Gastrocnemius medialis (tissue), 4 donors: ENCODE measurements at places on chromosomes 5 and 9. TPM values are rescaled to one million over a fixed set of nuclear protein-coding genes. Genes with fewer than 3 reads are reported as not detected.

GRCh38 chr9:112360047-112360804, 19.7 kb upstream of the HSDL2 start:
- H3K36me3 ChIP-seq = no peaks in the 10 kb centered on the region
- no peaks in the 10 kb centered on the region for H3K27me3 ChIP-seq
- no peak for DNase-seq

Gene QRFP
- total RNA-seq = not detected

Gene TTC16
- not detected for total RNA-seq

DNA sequence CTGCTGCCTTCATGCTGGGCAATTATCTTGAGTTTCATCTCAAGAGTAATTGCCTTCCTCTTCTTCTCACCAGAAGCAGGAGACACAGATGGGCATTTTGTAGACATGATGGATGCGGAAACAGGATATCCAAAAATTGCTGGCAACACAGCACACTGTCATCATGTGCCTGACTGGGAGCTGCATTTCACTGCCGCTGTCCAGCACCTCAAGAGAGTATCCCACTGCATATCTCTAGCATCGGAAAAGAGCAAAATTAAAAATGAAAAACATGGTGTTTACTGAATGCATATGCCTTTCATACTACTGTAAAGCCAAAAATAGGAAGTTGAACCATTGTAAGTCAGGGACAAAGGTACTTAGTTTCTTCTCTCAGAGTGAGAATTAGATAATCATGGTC, 210.7 kb downstream of the MAN2A1 start:
- no peaks in the 10 kb centered on the region for H3K4me1 ChIP-seq
- H3K27me3 ChIP-seq = no peaks in the 10 kb centered on the region
- no peak for DNase-seq
- no peak overlapping the region for H3K27ac ChIP-seq
- no peak overlapping the region for H3K4me3 ChIP-seq

Gene MLANA
- not detected for total RNA-seq

- no peaks in the 10 kb centered on the region for H3K4me1 ChIP-seq
- H3K27me3 ChIP-seq = peaks cover 12% of the 10 kb centered on the region
- no peaks in the 10 kb centered on the region for H3K36me3 ChIP-seq
These were observed 15.3 kb downstream of the MYMK start for GRCh38 chr9:133509179-133510083.

- H3K4me1 ChIP-seq = peaks cover 9% of the 10 kb centered on the region
- no peak for DNase-seq
- H3K4me3 ChIP-seq = no peak overlapping the region
- no peaks in the 10 kb centered on the region for H3K27me3 ChIP-seq
These were observed 31.1 kb upstream of the FRMD3 start for GRCh38 chr9:83569326-83569725.

GRCh38 chr9:83574482-83574881, 36.3 kb upstream of the FRMD3 start:
- H3K36me3 ChIP-seq = no peaks in the 10 kb centered on the region
- no peak for DNase-seq
- H3K27ac ChIP-seq = no peak overlapping the region
- no peak overlapping the region for H3K4me3 ChIP-seq
- peaks cover 26% of the 10 kb centered on the region for H3K4me1 ChIP-seq

DNA sequence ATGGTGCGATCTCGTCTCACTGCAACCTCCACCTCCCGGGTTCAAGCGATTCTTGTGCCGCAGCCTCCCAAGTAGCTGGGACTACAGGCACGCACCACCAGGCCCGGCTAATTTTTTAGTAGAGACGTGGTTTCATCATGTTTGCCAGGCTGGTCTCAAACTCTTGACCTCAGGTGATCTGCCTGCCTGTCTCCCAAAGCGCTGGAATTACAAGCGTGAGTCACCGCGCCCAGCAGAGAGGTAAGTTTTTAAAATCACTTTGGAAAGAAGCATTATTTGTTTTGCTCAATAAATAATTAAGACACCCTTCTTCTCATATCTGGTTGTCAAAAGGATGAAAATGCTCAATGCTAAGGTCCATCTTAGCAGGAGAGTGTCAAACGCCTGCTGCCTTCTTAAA, 48.5 kb upstream of the STXBP1 start:
- H3K27me3 ChIP-seq = no peaks in the 10 kb centered on the region
- peak overlapping the region; percentile 75 for H3K27ac ChIP-seq
- H3K4me1 ChIP-seq = peaks cover 45% of the 10 kb centered on the region

DNA sequence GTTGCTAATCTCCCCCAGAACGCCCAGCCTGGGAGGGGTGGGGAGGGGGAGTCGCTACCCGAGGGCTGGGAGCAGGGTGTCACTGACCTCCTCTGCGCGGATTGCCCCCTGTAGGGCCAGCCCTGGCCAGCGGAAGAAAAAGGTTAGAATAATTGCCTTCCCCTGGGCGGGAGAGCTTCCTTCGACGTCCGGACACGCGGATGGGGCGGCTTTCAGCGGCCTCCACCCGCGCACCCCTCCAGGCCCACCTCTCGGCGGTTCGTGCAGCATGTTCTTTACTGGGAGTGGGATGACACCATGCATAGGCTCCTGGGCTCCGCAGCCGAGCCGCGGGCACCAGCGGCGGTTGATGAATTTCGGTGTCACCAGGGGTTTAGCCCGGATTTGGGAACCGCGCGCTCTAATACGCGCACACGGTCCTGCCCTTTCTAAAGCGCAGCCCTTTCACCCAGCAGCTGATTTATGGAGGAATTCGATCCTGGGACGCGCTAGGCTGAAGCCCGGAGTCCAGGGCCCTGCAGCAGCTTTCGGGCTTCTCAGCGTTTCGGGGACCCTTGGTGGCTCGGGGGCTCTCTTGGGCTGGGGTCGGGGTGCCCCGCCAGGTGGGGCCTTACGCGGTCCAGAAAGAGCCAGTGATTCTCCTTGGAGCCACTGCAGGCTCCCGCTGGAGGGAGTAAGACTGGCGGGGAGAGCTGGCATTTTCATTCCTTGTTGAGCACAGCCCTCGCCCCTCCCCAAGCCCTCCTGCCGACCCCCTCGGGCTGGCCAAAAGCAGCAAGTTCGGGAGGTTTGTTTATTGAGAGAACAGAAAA, 10.1 kb downstream of the LMX1B start:
- peaks cover 67% of the 10 kb centered on the region for H3K27me3 ChIP-seq
- peaks cover 7% of the 10 kb centered on the region for H3K4me1 ChIP-seq
- no peaks in the 10 kb centered on the region for H3K36me3 ChIP-seq
- DNase-seq = no peak

- no peak overlapping the region for H3K4me3 ChIP-seq
- H3K4me1 ChIP-seq = peaks cover 28% of the 10 kb centered on the region
- no peaks in the 10 kb centered on the region for H3K36me3 ChIP-seq
- no peaks in the 10 kb centered on the region for H3K27me3 ChIP-seq
These were observed 638.9 kb downstream of the RAB3C start for GRCh38 chr5:59221769-59222168.

DNA sequence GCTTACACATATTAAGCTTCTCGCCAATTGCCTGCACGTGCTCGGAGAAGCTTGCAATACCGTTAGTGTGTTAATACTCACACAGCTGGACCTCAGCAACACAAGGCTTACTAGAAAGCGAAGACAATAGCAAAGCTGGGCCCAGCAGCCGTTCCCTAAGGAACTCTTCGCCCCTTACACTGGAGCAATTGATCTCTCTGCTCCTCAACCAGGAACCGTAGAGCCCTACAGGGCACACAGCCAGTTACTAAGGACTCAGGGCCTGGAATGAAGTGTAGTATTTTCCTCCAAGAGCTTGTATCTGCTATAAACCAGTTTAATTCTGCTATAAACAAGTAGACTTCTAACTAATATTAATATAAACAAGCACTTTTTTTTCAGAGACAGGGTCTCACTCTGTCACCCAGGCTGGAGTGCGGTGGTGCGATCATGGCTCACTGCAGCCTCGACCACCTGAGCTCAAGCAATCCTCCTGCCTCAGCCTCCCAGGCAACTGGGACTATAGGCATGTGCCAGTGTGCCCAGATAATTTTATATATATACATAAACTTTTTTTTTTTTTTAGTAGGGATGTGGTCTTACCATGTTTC, 67.0 kb upstream of the SIMC1 start:
- no peak overlapping the region for H3K4me3 ChIP-seq
- DNase-seq = no peak
- H3K4me1 ChIP-seq = no peaks in the 10 kb centered on the region
- no peak overlapping the region for H3K27ac ChIP-seq
- no peaks in the 10 kb centered on the region for H3K27me3 ChIP-seq

Gene SPATA31D4
- total RNA-seq = not detected

DNA sequence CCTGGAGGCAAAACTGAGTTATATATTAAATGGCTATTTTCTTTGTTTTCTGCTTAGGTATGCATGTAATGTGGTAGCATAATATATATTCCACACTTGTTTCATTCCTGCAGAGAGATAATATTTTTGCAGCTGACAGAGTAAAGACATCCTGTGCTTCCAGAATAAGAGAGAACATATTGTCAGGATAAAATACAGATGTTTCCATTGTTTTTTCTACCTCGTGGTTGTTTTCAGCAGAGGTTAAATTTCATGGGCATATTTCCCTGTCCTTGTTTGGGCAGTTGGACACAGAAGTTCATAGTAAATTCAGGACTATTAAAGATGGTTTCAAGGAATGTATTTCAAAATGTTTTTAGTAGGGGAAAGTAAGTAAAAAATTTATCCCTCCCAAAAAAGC, 47.6 kb upstream of the MEGF10 start:
- no peaks in the 10 kb centered on the region for H3K27me3 ChIP-seq
- no peak overlapping the region for H3K4me3 ChIP-seq
- H3K27ac ChIP-seq = no peak overlapping the region
- no peak for DNase-seq

GRCh38 chr5:140402258-140403074, 833 bp downstream of the ANKHD1 start:
- H3K27me3 ChIP-seq = no peaks in the 10 kb centered on the region
- peak; percentile 29 for DNase-seq
- peak overlapping the region; percentile 100 for H3K4me3 ChIP-seq
- peak overlapping the region; percentile 98 for H3K27ac ChIP-seq
- no peaks in the 10 kb centered on the region for H3K36me3 ChIP-seq
- peaks cover 42% of the 10 kb centered on the region for H3K4me1 ChIP-seq

Gene TERT
- total RNA-seq = not detected

DNA sequence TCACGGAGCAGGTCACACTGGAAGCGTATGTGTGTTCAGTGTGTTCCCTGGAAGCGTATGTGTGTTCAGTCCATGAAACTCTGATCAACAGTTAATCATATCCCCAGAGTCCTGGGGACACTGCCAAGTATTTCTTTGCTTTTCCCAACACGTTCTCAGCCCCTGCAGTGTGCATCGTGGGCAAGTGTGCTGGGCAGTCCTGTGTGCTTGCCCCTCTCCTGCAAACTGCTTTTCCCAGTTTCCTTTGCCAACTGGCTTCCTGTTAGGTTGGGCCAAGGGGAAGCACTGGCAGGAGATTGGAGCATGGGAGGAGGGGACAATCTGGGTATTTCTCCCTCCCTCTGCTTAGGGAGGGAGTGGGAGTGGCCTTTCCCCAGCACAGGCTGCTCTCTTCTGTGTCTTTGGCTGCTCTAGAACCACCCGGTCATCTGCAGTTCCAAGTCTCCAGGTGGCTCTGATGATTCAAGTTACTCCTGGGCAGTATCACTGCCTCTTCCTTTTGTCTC, 36.8 kb upstream of the NEK6 start:
- H3K4me1 ChIP-seq = peaks cover 6% of the 10 kb centered on the region
- no peaks in the 10 kb centered on the region for H3K27me3 ChIP-seq
- DNase-seq = no peak

- no peak overlapping the region for H3K27ac ChIP-seq
- peak overlapping the region; percentile 47 for H3K4me3 ChIP-seq
- peaks cover 17% of the 10 kb centered on the region for H3K4me1 ChIP-seq
- no peaks in the 10 kb centered on the region for H3K36me3 ChIP-seq
These were observed 207.7 kb downstream of the MEF2C start for GRCh38 chr5:88675168-88675707.

Gene SLC36A3
- not detected for total RNA-seq

- H3K36me3 ChIP-seq = no peaks in the 10 kb centered on the region
- no peak overlapping the region for H3K4me3 ChIP-seq
- no peak for DNase-seq
- H3K27me3 ChIP-seq = no peaks in the 10 kb centered on the region
- H3K27ac ChIP-seq = no peak overlapping the region
These were observed 313.5 kb downstream of the CAAP1 start for GRCh38 chr9:26579056-26579455.

DNA sequence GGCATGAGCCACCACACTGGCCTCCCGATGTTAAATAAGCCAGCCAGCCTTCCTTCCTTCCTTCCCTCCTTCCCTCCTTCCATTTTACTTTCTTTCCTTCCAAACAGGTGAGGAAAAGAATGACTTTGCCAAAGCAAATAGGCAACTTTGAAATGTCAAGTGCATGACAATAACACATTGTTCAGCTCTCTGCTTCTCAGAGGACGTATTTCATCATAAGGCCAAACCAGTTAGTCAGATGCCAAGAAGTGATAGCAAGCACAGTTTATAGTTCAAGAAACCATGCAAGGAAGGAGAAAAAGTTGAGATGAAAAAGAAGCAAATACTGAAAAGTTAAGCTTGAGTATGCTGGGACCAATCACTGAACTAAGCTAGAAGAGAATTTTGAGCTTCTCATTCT, 29.5 kb downstream of the POU4F3 start:
- DNase-seq = no peak
- no peak overlapping the region for H3K27ac ChIP-seq
- H3K36me3 ChIP-seq = no peaks in the 10 kb centered on the region
- no peaks in the 10 kb centered on the region for H3K4me1 ChIP-seq
- no peaks in the 10 kb centered on the region for H3K27me3 ChIP-seq
- no peak overlapping the region for H3K4me3 ChIP-seq

- DNase-seq = no peak
- H3K36me3 ChIP-seq = no peaks in the 10 kb centered on the region
These were observed 52.1 kb downstream of the PPARGC1B start for GRCh38 chr5:149782018-149782894.

Gene F2RL1
- not detected for total RNA-seq

Gene TLR4
- total RNA-seq = 7.5 TPM

Gene PTTG1
- total RNA-seq = 1.1 TPM

Gene ANKRD18B
- not detected for total RNA-seq

Gene CARTPT
- total RNA-seq = not detected

Gene IGFBPL1
- total RNA-seq = not detected

Gene TMEM215
- not detected for total RNA-seq

Gene BTNL3
- not detected for total RNA-seq

- no peaks in the 10 kb centered on the region for H3K4me1 ChIP-seq
- no peak overlapping the region for H3K27ac ChIP-seq
- H3K36me3 ChIP-seq = no peaks in the 10 kb centered on the region
- no peak overlapping the region for H3K4me3 ChIP-seq
These were observed 538 bp downstream of the PRRT1B start for GRCh38 chr9:131545786-131546335.

Gene PLEKHG4B
- total RNA-seq = not detected

Gene EEIG1
- 3.1 TPM for total RNA-seq

- H3K36me3 ChIP-seq = no peaks in the 10 kb centered on the region
- peaks cover 4% of the 10 kb centered on the region for H3K4me1 ChIP-seq
- DNase-seq = no peak
- no peak overlapping the region for H3K4me3 ChIP-seq
These were observed 4.4 kb downstream of the ST8SIA4 start for GRCh38 chr5:100898504-100899346.
